ENCODE measurements at places on chromosomes 7 and 10. TPM values are rescaled to one million over a fixed set of nuclear protein-coding genes. Genes with fewer than 3 reads are reported as not detected.

Gene ABHD11
- 91.0 TPM for polyA plus RNA-seq

Gene VPS26A
- 14.0 TPM for polyA plus RNA-seq

Gene PILRA
- polyA plus RNA-seq, result 3.8 TPM

Gene STEAP4
- 3.2 TPM for polyA plus RNA-seq

Gene GDF10
- 2.0 TPM for polyA plus RNA-seq

Gene RNLS
- 2.5 TPM for polyA plus RNA-seq

Gene PON3
- polyA plus RNA-seq, result 9.3 TPM

Gene SRRM3
- polyA plus RNA-seq, result 10.4 TPM

Gene ANAPC16
- polyA plus RNA-seq, result 92.0 TPM

Gene SPDYE1
- not detected for polyA plus RNA-seq

Gene CPN1
- polyA plus RNA-seq, result not detected

Gene IFIT1B
- polyA plus RNA-seq, result not detected

Gene CAV2
- polyA plus RNA-seq, result 18.5 TPM

Gene TRIM73
- polyA plus RNA-seq, result 4.7 TPM

Gene HTR5A
- not detected for polyA plus RNA-seq

Gene CALHM1
- not detected for polyA plus RNA-seq
